ENCODE measurements at places on chromosomes 2 and 18. TPM values are rescaled to one million over a fixed set of nuclear protein-coding genes. Genes with fewer than 3 reads are reported as not detected.

NBAS gene
- total RNA-seq, result 38.2 TPM

DUSP2 gene
- total RNA-seq, result 274 TPM

DSG2 gene
- total RNA-seq, result 0.89 TPM

TWIST2 gene
- not detected for total RNA-seq

NYAP2 gene
- total RNA-seq, result not detected

Measured in activated naive CD8-positive, alpha-beta T cell treated with anti-CD3 and anti-CD28 coated beads for 36 hours (primary cell).